Fibroblast of lung (primary cell): ENCODE measurements at places on chromosomes 6 and 20. TPM values are rescaled to one million over a fixed set of nuclear protein-coding genes. Genes with fewer than 3 reads are reported as not detected.

The RAB44 gene
- total RNA-seq: under 0.01 TPM in 2 replicates

The SLC24A3 gene
- total RNA-seq: 1.8 and 4.9 TPM in 2 replicates

The FAM120B gene
- total RNA-seq: 15.2 and 19.3 TPM in 2 replicates

The CST3 gene
- 135 and 162 TPM in 2 replicates for total RNA-seq

The DEFB124 gene
- not detected in 2 replicates for total RNA-seq

DNA sequence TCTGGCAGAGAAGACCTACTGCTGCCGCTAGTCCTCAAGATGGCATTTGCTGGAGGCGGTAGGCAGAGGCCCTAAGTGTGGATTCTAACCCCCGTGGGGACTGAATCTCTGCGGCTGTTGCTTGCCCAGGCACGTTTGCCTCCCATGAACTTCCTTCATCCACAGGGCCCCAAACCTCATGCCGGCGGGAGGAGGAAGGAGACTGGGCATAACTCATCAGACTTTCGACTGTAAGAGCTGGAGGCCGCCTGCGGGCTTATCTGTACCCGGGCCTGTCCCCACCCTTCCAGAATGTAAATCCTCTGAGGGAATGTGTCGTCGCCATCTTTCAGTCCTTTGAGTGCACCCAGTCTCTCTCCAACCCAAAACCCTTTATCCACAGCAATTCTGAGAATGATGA is 990 bp downstream of the ZFP57 start:
- DNase-seq: no peak

GRCh38 chr20:53247468-53248103 is 275.4 kb downstream of the TSHZ2 start:
- no peak for DNase-seq

GRCh38 chr6:38957426-38957825 is 91.2 kb upstream of the GLP1R start:
- no peak for DNase-seq

GRCh38 chr20:40442181-40442963 is 246.7 kb downstream of the MAFB start:
- DNase-seq: peak; percentile 32

DNA sequence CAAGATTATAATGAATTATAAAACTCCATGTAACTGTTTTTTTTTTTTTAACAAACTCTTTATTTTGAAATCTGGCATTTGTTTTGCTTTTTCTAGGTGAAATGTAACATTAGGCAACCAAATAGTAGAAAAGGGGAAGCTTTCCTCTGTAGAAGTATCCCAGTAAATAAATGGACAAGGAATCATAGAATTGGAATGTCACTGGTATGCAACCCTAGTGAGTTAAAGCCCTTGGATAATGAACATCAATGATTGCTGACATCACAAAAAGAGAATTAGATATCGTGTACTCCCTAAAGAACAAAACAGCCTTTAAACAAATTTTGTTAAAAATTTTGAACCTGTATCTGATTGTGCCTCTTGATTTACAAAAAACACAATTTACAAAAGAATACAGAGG is 93.9 kb upstream of the OGFRL1 start:
- DNase-seq: peak; percentile 85

DNA sequence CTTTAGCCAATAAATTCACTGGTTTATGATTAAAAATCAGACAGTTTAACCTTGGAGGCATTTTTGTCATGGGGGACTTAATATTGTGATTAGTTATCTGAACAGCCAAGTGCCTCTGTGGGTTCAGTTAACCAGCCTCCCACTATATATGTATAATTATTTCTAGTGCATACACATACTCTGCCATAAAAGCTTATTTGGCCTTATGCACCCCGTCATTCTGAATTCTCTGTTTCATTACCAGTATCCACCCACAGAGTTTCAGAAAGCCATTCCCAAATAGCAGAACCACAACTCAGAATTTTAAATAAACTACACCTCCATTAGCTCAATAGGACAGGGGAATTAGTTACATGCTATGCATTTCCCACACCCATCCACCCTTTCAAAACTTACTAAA is 279.7 kb downstream of the ZFAND3 start:
- no peak for DNase-seq

DNA sequence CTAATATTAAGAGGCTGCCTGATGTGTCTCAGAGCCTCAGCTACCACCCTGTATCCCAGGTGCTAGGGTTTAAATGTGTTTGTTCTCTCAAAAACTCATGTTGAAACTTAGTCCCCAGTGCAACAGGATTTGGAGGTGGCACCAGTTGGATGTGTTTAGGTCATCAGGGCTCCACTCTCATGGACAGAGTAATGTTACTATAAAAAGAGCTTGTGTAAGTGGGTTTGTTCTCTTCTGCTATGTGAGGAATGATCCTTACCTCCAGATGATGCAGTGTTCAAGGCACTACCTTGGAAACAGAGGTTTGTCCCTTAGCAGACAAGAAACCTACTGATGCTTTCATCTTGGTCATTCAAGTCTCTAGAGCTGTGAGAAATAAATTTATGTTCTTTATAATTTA is 164.9 kb upstream of the EPHA7 start:
- DNase-seq: no peak

- peak; percentile 88 for DNase-seq
Measured at GRCh38 chr20:37327748-37328147, 18.2 kb upstream of the SRC start.

DNA sequence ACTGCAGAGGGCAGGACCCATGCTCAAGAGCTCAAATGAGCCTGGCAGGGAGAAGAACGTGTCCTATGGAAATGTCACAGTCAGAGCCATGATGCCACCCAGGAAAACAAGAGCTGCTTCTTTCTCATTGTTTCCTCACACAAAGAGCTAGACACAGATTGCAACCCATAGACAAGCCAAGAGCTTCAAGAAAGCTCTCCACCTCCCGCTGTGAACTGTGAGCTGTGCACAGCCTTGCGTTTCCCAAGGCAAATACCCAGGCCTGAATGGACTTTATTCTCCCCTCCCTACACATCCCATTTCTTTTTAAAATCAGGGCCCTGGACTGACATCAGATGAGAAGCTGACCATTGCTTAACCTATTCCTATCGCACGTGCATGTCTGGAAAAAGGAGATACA is 388.8 kb downstream of the RNGTT start:
- no peak for DNase-seq

GRCh38 chr6:140393665-140394540 is 1019.5 kb upstream of the CITED2 start:
- DNase-seq: peak; percentile 82
